ENCODE measurements at places on chromosomes 7 and 10.

- DNase-seq: no peak
These were observed 957.1 kb downstream of the SORCS3 start for GRCh38 chr10:105598207-105598606.

- DNase-seq: no peak
These were observed 170.4 kb upstream of the C7orf33 start for GRCh38 chr7:148419856-148420832.

GRCh38 chr10:23755556-23755955 lies 316.7 kb downstream of the OTUD1 start:
- DNase-seq: no peak

GRCh38 chr7:80181411-80181810 lies 46.8 kb downstream of the GNAI1 start:
- no peak for DNase-seq

- DNase-seq: no peak
These were observed 41.1 kb downstream of the GARS1 start for GRCh38 chr7:30635798-30636197.
